ENCODE measurements at places on chromosomes 3 and 15.

GRCh38 chr15:84725001-84725491 lies 9.1 kb upstream of the SEC11A start:
- no peak for DNase-seq

- no peak for DNase-seq
These were observed 52.7 kb downstream of the MITF start for GRCh38 chr3:69791919-69792399.

DNA sequence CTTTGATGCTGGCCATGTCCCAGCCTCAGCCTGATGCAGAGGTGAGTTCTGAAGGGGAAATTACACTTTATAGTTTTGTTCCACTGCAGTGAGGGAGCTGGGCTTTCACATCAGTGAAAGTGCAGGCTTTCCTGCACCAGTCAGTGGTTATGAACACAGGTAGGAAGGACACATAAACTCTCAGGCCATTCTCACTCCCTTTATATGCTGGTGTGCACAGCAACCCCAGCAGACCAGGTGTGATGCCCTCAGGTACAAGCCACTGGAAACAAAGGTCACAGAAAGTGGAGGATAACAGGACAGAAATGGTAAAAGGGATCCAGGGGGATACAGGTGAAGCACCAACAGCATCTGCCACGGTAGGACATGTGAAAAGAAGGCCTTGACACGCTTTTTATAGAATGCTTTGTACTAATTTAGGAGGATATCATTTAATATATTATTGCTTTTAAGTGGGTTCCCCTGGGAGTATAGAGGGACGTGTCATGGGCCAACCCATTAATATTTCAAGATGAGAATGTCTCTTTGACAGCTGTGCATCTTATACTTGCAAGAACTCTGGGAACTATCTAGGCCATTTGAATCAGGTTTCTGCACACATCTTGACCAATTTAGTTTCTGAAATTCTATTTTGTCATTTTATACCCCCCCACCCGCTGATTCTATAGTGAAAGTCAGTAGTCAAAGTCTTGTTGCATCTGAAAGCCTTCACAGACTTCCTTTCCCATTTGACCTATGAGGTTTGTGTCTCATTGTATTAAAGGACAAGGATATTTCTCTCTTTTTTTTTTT lies 25.0 kb upstream of the BLM start:
- no peak for DNase-seq

GRCh38 chr3:28989646-28990089 lies 291.2 kb upstream of the RBMS3 start:
- peak; percentile 40 for DNase-seq

- DNase-seq, result no peak
These were observed 193.5 kb downstream of the FOXP1 start for GRCh38 chr3:71389911-71390573.

GRCh38 chr3:172222478-172223071 lies 183.2 kb downstream of the FNDC3B start:
- no peak for DNase-seq
